ENCODE measurements at places on chromosomes 4 and X.
A peak's percentile ranks its signal among the peaks of the same experiment; 100 is the strongest.

- DNase-seq, result no peak
Measured at GRCh38 chr4:31088600-31089230, 368.5 kb downstream of the PCDH7 start.

DNA sequence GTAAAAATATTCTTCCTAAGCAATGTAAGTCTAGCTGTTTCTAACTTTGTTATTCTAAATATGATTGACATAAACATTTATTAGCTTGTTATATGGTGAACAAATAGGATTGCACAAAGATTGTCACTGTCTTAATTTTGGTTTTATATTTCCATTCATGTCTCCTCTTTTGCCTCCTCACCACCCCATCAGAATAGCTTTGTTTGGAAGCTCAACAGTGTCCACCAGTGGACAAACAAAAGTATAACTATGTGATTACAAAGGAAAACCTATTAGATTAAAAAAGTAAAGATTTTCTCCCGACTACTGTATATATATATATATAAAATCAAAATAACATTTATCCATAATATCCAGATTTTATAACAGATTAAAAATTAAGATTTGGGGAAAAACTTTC is 468.2 kb downstream of the ZIC3 start:
- no peak for DNase-seq

GRCh38 chr4:153507310-153508073 is 41.3 kb downstream of the TMEM131L start:
- peak; percentile 39 for DNase-seq

- DNase-seq, result no peak
Measured at GRCh38 chr4:34250562-34250961, 1993.8 kb downstream of the ARAP2 start.

DNA sequence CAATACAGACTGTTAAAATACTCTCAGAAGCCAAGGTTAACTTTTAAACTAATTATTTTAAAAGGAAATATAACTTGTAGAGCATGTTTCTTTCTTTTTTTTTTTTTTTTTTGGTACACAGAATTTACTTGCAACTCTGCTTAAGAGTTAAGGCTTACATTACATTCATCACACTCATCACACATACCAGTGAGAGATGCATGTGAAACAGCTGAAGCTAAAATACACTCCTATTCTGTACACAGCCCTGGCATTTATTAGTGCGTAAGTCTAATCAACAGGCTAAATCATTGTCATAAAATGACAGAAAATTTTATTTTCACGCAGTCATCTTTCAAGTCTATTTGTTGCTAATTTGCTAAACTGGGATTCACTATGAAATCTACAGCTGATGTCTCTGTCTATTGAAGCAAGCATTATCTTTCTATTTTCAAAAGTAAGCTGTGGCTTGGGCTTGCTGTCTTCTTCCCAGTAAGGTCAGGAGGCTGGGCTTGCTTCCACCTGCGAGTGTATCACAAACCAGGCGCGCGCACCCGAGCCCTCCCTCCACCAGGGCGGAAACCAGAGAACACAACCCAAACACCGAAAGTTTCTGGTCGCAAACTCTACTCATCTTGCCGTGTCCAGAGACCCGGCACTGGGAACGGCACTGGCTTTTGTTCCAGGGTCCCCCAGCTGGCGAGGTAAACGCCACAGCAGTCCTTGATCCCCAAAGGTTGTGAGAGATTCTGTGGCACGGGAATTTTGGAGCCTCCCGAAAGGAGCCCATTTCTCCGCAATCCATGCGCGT is 3.9 kb downstream of the MAML3 start:
- peak; percentile 65 for DNase-seq

GRCh38 chr4:6200922-6201362 is 593 bp upstream of the JAKMIP1 start:
- DNase-seq, result no peak
